ENCODE measurements at places on chromosomes 12 and 14. TPM values are rescaled to one million over a fixed set of nuclear protein-coding genes. Genes with fewer than 3 reads are reported as not detected.

KRT86 gene
- total RNA-seq: not detected

RILPL2 gene
- 5.3 TPM for total RNA-seq

OR11G2 gene
- not detected for total RNA-seq

ARMH4 gene
- 25.3 TPM for total RNA-seq

NFE2 gene
- total RNA-seq: 4.8 TPM

SIVA1 gene
- total RNA-seq: 87.4 TPM

GNG2 gene
- total RNA-seq: 20.9 TPM

ZNF605 gene
- total RNA-seq: 32.5 TPM

SLC25A47 gene
- not detected for total RNA-seq

SMARCC2 gene
- 37.6 TPM for total RNA-seq

RPGRIP1 gene
- not detected for total RNA-seq

KNTC1 gene
- total RNA-seq: 10.8 TPM

LRP10 gene
- total RNA-seq: 22.9 TPM

GRCh38 chr14:44662250-44662891, 155.3 kb upstream of the FSCB start:
- no peak for DNase-seq

DNA sequence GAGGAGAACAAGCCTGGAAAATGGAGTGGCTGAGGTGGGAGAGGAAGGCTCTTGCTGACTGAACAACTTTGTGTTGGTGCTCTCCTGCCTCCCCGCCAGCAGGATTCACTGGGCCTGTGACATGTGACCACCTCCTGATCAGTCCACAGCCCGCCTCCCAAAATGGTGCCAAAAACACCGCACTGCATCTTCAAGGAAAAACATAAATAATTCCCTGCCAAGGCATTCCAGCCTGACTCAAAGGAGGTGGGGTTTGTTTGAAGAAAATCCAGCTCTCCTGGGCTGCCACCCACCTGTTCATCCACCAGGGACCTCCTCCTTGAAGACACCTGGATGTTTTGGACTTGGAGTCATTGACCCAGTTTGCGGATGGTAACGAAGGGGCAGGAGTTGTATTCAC, 83.8 kb upstream of the PIWIL1 start:
- DNase-seq: no peak

GRCh38 chr14:30874120-30874998, at the start of gene COCH:
COCH (plus strand) TSS chr14:30874559; CDS start chr14:30874939, 380 bp downstream.
- DNase-seq: no peak

GRCh38 chr12:89789862-89790261, 81.2 kb upstream of the ATP2B1 start:
- DNase-seq: peak; percentile 44

- no peak for DNase-seq
These were observed 149.7 kb downstream of the PTPRO start for GRCh38 chr12:15472036-15472435.

DNA sequence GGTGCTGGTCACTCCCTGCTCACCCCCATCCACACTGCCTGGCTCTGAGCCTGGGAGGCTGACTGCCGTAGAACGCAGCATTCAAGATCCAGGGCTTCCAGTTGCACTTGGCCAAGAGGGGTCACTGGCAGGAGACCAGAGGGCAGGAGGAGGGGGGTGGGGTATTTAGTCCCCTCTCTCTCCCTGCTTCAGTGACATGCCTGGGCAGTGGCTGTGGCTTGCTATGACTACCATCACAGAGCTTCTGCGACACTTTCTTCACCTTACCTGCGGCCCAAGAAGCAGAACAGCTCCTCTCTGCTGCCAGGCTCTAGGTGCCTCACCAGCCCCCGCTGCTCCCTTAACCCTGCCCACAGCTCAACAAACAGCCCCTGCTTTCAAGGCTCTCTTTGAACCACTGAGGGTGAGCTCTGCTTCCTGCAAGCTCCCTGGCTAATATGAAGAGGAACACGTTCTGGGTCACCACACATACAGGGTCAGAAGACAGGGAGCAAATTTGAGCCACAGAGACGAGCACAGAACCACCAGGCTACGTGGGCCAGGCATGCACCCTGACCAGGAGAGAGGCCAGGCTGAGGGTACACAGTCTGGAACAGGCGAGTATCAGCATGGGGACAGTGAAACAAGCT, 55.7 kb downstream of the ITPK1 start:
- no peak for DNase-seq

GRCh38 chr14:104221636-104222369, 83.4 kb downstream of the KIF26A start:
- DNase-seq: no peak

DNA sequence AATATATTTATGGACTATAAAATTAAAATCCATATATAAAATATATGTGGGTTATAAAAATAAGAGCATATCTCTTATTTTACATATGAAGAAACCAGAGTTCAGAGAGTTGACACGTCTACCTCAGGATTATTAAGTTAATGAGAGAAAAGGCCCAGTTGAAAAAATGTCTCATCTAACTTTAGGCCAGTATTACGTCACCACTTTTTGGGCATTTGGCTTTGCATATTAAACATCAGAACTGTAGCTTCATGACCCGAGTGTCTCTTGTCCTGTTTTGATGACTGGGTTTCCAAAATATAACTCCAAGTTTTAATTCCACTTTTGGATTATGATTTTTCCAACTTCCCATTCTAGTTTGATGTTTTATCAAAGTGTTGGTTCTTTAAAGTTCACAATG, 1026.1 kb downstream of the SLC6A15 start:
- no peak for DNase-seq

DNA sequence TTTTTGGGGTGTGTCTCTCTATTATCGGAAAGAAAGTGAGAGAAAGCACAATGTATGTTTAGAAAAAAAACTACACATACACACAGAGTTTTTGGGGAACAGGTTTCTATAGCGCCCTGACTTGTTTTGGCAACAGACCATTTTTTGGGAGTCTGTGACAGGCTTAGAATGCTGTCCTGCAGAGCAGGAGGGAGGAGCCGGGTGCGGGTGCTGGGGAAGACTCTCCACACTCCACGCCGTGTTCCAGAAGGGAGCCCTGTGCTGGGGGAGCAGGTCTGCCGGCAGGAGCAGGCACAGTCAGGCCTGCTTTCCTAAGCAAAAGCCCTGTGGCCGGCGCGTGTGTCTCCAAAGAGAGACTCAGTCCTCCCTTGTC, 26.5 kb downstream of the CD9 start:
- DNase-seq: no peak

GRCh38 chr14:36070031-36070719, 106.3 kb downstream of the PTCSC3 start:
- peak; percentile 51 for DNase-seq

DNA sequence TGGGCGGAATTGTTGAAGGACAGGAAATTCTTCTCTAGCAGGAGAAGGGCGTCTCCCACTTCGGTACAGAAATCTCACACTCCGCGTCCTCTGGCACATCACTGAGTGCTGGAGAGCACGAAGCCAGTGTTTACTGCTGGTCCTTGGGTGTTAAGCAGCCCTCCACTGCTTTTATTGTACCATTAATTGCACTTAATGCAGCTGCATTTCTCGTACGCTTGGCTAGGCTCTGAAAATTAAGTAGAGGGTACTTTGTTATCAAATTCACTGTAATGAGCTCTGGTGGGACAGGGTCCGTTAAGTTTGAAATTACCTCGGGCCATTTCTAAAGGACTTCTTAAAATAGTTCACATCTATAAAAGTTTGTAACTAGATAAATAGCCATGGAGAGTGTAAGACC, 411.2 kb downstream of the NPAS3 start:
- no peak for DNase-seq

- DNase-seq: no peak
These were observed 63.3 kb upstream of the KCNJ8 start for GRCh38 chr12:21837847-21838246.

DNA sequence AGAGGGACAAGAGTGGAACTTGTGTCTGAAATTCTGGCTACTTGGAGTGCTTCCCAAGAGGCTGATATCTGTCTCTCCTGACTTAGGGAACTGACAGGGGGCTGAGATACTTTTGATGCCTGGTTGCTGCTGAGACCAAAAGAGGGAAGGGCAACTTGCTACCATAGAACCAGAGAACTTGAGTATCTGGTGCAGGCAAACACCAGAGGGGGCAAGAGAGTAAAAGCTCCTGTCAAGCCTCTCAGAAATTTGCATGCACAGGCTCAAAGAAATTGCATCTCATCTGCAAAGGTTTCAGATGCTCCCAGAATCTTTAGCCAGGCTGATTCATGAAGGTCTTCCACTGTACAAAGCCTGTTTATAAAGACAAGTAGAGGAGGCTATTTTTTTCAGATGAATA, 391.3 kb upstream of the FOXG1 start:
- DNase-seq: no peak

DNA sequence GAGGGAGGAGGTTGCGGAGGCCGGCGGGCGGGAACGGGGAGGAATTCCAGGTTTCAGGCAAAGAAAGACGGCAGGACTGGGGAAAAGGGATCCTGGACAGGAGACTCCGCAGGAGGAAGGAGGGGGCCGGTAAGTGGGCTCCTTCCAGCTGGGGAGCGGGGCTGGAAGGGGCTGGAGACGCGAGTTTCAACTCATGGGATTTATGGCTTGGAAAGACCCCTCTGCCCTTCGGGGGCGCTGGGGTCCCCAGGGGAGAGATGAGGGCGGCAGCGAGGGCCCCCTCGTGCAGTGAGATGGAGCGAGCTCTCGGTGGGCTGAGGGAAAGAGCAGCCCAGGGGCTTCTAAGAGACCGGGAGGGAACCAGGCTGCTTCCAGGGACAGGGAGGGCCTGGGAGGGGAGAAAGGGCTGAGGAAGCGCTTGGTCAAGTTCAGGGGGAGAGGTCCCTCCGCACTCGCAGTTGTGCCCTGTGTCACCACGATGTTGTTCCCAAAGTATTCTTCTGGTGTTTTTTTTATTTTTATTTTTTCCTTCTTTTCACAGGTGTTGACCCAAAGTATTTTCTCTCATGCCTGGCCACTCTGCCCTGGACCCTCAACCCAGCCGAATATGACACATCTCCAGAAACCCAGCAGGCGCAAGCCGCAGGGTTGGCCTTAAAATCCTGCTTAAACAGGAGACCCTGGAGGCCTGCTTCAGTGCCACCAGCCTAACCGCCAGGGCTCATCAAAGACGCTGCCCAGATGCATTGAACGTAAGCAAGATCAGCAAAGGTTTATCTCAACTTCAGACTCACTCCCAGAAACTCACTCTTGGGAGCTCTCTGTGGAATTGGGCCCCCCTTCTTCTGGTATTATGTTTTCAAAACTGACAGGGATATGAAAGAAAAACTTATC, 16.1 kb downstream of the TNFAIP2 start:
- DNase-seq: peak; percentile 81

DNA sequence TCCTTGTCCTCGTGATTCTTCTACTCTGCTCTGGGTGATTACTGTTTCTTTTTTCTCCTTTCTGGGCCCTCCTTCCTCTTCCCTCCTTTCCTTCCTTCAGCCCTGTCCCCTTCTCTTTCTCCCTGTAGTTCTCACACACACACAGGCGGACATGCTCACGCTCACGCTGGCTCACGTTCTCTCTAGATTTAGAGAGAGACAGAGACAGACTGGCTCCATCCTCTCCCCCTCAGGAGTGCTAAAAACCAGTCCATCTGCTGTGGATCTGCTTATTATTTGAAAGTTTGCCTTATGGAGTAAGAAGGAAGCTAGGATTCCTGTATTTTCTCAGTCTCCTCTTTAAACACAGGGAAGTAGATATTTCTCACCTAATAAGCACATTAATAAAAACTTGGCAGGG, 48.1 kb downstream of the KCNA1 start:
- DNase-seq: no peak

DNA sequence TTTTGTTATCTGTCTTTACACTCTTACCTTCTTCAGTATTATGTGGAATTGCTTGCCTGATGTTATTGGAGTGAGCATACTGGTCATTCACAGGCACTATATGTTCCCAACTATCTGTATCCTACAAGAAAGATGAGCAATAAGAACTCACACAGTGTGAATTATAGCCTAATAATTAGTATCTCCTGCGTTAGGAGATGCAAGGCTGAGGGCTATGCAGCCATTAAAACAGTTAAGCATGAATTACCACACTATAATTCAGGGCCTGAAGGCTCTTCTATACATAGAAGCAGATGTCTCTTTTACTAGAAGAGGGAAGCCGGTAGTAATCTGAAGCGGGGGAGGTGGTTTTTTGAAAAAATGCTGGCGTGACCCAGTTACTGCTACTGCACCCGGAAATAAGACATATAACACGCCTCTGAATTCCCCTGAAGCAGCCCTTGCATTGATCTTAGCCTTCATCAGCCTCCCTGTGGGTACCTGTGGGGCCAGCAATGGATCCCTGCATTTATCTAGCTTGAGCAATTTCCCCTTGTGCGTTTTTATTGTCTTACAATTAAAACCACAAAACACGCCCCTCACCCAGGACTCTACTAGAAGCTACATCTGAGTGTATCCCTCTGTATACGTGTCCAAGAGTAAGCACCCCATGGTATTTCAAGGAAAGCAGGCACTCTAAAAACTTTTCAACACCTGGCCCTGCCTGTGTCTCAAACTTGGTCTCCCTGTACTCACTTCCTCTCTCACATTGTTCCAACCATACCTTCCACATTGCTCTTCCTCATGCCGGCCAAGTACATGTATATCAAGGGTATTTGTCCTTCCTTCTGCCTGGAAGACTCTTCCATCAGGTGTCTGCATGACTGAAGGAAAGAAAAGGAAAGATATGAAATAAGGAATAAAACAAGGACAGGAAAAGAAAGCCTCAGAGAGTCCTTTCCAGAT, 210.9 kb upstream of the ARID2 start:
- DNase-seq: peak; percentile 7

DNA sequence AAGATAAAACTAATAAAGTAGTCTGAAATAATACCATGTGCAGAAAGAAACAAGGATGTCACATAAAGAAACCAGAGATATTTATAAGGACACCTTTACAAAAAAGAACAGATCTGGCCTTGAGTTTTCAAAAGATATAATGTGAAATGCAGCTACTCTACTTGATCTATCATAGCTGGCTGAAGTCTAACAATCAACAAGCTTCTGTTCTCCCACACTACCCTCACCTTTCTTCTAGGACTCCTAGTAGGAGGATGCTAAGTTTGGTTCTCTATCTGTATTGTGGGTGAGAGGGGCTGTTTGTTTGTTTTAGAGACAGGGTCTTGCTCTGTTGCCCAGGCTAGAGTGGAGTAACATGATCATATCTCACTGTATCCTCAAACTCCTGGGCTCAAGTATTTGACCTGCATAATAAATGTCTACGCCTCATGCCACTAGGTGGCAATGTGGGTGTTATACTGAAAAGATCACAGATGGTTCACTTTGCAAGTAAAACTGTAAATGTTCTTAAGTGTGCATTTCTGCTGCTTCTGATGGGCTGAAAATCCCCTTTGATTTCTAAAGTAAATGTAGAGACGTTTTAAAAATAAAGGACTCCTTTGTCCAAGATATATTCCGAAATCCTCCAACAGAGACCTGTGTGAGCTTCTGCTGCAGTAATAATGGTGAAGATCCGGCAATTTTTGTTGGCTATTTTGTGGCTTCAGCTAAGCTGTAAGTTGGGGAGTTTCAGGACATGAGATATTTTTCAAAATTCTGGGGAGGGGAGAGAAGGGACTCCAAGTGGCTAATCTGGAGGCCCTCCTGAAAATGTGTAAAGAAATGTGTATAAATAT, 269.3 kb downstream of the DAD1 start:
- peak; percentile 75 for DNase-seq
